Gastroesophageal sphincter (tissue), 4 donors: ENCODE measurements at places on chromosomes 5 and 9. TPM values are rescaled to one million over a fixed set of nuclear protein-coding genes. Genes with fewer than 3 reads are reported as not detected.

Gene DNAJC25
- 9.4 TPM for total RNA-seq

Gene TPPP
- 42.8 TPM for total RNA-seq

Gene AHRR
- total RNA-seq, result 0.27 TPM

Gene NR2F1-AS1
- total RNA-seq, result 7.0 TPM

Gene CSF2
- total RNA-seq, result not detected

Gene HK3
- 10.6 TPM for total RNA-seq

Gene GABRA1
- 3.1 TPM for total RNA-seq

GRCh38 chr5:95887977-95888376 is 65.5 kb upstream of the GLRX start:
- no peak for ATAC-seq

GRCh38 chr5:157221959-157222358 is 41.3 kb downstream of the ITK start:
- no peak for ATAC-seq

GRCh38 chr9:78902051-78902450 is 605.1 kb downstream of the PSAT1 start:
- no peak for ATAC-seq

- no peak for ATAC-seq
Observed at GRCh38 chr9:16601991-16602390, 268.5 kb downstream of the BNC2 start.

DNA sequence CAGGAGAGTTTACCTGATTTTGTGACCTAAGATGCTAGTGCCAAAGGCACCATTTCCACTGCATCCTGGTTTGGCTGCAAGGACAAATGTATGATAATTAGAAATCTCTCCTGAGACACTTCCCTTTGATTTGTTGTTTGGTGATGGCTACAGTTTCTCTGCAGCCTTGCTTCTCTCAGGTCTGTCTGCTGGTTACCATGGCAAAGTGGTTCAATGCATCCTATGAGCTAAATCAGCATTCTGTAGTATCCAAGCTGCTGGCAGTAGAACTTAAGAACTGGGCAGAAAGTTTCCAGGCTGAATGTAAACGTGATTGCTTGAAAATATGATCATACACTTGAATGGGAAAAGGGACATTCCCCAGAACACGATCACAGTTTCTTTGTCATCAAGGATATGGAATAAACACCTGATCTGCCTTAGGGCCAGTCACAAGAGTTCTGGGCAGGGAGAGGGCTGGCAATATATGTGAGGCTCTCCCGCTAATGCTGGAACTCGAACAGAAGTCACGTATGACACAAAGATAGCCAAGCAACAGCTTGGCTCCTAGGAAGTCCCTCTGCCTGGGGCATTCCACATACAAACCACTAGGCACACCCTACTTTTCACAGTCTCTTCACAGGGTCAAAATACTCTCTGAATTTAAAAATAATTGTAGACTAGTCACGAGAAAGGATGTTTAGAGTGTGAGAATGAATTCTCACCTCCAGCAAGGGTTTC is 138.1 kb upstream of the GRAMD2B start:
- ATAC-seq, result no peak

- no peak for ATAC-seq
Observed at GRCh38 chr5:82649943-82650342, 371.8 kb upstream of the RPS23 start.

DNA sequence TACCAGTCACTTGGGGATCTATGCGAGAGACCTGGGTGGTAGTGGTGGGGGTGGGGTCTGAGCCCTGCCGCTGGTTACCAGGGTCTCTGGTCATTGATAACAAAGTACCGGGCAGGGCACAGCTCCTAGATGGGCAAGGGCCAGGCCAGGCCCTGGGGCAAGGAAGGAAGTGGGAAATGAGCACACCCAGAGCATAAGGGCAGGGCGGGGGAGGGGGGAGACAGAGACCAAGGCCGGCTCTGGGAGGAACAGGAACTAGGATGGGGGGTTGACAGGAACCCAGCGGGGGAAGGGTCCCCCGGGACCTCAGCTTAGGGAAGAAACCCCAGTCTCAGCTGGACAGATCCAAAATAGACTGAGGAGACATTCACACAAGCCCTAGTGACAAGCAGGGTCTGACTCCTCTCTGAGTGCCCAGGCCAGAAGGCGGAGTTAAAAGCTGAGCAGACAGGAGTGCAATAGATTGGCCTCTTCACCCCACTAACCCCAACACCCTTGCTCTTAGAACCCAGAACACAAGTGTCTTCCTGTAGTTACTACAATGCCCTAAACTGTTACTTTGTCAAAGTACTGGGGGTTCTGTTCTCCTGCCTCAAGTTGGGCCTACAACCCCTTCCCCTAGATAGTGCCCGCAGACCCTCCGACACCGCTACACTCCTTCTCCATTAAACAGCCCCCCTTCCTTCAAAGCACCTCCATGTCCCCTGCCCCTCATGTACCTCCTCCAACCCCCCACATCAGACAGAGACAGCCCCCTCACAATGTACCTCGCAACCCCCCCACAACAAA is 628 bp downstream of the ATOSB start:
- ATAC-seq, result no peak

GRCh38 chr9:92121265-92121664 is 6.1 kb upstream of the SPTLC1 start:
- no peak for ATAC-seq

DNA sequence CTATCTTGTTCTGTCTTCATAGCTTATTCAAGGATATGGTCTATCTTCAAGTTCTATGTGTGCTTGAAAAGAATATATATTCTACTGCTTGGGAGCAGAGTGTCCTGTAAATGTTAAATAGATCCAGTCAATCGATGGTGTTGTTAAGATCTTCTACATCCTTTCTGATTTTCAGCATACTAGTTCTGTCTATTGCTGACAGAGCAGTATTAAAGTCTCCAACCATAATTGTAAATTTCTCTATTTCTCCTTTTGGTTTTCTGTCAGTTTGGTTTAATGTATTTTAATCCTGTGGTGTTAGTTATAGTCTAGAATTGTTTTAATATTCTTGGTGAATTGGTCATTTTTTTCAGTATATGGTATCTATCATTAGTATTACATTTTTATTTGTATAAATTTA is 124.0 kb upstream of the COX7C start:
- no peak for ATAC-seq

DNA sequence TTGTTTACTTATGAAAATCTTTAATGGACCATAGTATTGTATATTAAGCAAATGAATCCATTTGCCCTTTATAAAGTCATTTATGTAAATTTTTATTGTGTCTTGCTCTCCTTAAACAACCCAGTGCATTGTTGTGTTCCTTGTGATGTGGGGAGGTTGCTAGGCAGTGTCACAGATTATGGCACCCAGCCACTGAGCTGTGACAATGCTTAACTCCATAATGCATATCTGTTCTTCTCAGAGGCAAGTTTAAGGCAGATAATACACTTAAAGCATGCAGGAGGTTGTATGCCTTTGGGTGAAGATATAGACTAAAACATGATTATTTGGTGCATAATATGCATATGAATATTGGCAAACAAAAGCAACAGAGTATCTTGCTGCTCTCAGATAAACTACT is 269.6 kb upstream of the RIOK2 start:
- ATAC-seq, result no peak

- no peak for ATAC-seq
Observed at GRCh38 chr5:39811381-39811780, 386.6 kb upstream of the DAB2 start.
